ENCODE measurements at places on chromosomes 13 and 19.

DNA sequence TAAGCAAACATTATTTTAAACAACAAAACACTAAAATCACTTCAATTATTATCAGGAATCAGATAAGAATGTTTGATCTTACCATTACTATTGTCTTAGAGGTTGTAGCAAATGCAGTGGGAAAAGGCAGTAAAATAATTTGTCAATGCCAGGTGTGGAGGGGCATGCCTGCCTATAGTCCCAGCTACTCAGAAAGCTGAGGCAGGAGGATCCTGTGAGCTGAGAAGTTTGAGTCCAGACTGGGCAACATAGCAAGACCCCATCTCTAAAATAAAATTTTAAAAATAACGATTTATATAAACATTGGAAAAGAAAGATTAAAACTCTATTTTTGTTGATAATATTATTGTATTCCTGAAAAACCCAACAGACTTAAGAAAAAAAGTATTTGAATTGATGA lies 66.8 kb downstream of the KL start:
- DNase-seq = no peak

GRCh38 chr19:11814700-11815035 lies 595 bp downstream of the ZNF440 start:
- DNase-seq = no peak

GRCh38 chr19:2964874-2965273 lies 12.5 kb upstream of the TLE6 start:
- no peak for DNase-seq

GRCh38 chr13:69292789-69293425 lies 814.7 kb upstream of the ATXN8OS start:
- DNase-seq = no peak

GRCh38 chr13:51832471-51833152 lies 12.4 kb downstream of the TMEM272 start:
- DNase-seq = no peak

- DNase-seq = no peak
These were observed 64.5 kb downstream of the CEBPG start for GRCh38 chr19:33437821-33438671.

- DNase-seq = no peak
These were observed 625.2 kb upstream of the PCDH20 start for GRCh38 chr13:62040806-62041205.

DNA sequence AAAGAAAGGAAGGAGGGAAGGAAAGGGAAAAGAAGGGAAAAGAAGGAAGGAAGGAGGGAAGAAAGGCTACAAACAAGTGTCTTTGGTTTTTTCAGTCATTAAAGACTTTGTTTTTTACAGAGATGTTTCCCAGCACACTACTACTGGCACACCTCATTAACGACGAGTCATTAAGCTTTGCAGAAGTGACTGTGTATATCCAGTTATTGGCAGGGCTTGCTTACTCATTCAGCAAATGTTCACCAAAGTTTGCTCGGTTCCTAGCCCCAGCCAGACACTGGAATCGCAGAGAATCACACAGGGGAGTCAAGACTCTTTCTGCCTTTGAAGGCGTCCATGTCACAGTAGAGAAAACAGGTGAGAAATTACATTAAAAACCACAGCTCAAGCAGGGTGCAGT lies 4.3 kb downstream of the NLRP12 start:
- DNase-seq = no peak

DNA sequence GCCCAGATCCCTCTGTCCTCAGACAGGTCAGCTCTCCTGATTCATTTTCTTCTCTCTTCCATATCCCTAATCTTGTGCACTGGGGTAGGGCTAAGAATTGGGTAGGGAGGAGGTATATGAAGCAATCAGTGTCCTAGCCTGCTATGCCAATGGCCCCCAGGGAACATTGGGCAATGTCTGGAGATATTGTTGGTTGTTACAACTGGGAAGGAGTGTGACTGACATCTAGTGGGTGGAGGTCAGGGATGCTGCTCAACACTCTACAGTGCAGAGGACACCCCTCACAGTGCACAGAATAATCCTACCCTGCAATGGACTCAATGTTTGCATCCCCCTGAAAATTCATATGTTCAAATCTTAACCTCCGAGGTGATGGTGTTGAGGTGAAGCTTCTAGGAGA lies 57.5 kb downstream of the CPAMD8 start:
- DNase-seq = no peak

GRCh38 chr13:73040968-73041596 lies 17.7 kb upstream of the KLF5 start:
- no peak for DNase-seq

GRCh38 chr13:80359778-80360452 lies 19.0 kb upstream of the SPRY2 start:
- no peak for DNase-seq

DNA sequence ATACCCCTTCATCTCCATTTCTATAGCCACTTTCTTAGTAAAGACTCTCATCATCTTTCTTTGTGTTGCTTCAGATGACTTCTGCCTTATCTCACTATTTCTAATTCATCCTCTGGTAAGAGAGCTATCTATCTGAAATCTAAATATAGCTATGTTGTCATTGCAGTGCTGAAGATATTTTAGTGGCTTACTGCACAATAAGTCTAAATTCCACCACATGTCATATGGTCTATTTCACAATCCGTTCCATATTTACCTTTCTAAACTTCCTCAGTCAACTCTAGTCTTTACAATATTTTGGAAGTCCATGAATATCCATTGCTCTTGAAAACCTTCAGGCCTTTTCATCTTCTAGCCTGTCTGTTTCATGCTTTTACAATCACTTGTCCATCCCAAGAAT lies 465.1 kb upstream of the SLC10A2 start:
- DNase-seq = no peak

GRCh38 chr13:59442944-59443486 lies 720.7 kb downstream of the DIAPH3 start:
- DNase-seq = no peak

- no peak for DNase-seq
These were observed 47.7 kb upstream of the SPATA13 start for GRCh38 chr13:24112791-24113190.
